ENCODE measurements at places on chromosomes 4 and X.

DNA sequence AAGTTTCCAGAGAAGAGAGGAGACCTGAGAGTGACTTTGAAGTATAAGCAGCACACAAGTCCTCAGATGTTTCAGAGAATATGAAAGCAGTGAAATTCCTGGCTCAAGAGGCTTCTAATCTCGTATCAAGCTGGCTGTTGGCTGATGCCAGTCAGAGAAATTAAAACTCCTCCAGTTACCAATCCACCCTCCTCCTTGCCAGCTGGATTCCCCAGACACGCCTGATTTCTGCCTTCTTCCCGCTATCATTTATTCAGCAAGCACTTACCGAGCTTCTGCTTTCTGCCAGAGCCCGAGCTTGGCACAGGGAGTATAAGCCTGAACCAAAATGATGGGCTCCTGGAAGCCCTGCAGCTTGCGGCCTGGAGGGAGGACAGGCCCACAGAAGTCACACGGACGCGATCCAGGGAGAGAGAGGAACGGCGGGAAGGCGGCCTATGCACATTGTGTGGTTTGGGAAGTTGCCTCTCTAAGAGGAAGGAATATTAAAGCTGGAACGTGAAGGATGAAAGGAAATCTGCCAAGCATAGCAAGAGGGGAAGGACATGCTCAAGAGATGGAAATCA is 102.4 kb upstream of the TBL1X start:
- DNase-seq: no peak

DNA sequence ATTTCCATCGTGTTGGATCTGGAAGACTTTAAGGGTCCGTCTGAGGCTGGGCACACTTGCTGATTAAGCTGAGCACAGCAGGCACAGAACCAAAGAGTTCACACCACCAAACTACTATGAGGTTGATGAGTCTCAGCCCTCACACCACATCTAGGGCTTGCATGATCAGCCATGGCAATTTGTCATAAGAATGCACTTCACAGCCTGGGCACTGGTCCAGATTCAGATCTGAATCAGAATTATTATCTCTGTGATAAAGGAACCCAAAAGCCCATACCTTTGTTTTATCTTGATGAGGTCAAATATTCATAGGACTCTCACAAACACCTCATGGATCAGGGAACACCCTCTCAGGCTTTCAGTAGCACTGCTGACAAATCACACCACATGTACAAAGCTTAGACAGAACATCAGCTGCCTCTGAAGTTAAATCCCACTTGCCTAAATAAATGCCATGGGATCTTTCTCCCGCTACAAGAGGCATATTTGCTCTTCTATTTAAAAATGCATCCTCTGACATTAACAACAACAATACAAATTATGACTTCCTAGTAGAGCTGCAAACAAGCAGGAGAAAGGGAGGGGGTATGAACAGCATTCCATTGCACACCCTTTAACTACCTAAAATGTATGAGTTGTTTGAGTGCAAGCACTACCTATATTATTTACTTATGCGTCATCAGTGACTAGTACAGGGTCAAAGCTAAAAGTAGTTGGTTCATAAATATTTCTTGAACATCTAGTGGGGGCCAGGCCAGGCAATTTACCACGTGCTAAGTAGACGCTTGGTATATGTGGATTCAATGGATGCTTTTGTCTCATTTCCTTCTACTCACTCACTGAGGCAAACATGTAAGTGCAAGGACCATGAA is 186.3 kb upstream of the FGF13 start:
- no peak for DNase-seq

DNA sequence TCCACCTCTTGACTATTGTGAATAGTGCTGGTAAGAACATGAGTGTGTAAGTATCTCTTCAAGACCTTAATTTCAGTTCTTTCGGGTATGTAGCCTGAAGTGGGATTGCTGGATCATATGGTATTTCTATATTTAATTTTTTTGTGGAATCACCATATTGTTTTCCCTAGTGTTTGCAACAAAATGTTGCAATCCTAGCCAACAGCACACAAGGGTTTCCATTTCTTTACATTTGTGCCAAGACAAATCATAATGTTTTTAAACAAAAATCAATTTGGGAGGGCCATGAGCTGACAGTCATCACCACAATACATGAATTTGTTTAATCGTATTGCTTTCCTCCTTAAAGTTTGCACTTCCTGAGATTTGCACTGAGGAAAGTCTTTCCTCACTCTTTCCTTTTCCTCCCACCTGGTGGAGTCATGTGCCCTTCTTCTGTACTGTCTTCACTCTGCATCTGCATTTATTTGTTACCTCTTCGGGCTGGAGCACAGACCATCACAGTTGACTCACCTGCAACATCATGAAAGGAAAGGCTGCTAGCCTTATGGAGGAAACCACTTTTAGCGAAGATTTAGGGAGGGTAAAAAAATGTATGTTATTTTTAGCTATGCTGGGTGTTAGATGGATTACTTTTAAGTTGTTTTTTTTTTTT is 269.4 kb downstream of the DCTD start:
- no peak for DNase-seq

- no peak for DNase-seq
These were observed 6.6 kb downstream of the ARL9 start for GRCh38 chr4:56512166-56512565.

Measured in germinal center (tissue), 1 donor.